Amniotic epithelial cell (primary cell): ENCODE measurements at places on chromosomes 3 and 15.

GRCh38 chr3:190081389-190081788 lies 39.3 kb downstream of the P3H2 start:
- DNase-seq = no peak

- DNase-seq = no peak
These were observed 57.1 kb upstream of the GK5 start for GRCh38 chr3:142282503-142282902.

GRCh38 chr3:14124223-14124614 lies 451 bp downstream of the CHCHD4 start:
- peak; percentile 51 for DNase-seq

- DNase-seq = peak; percentile 45
These were observed 23.4 kb upstream of the DYNC1LI1 start for GRCh38 chr3:32593903-32594525.

DNA sequence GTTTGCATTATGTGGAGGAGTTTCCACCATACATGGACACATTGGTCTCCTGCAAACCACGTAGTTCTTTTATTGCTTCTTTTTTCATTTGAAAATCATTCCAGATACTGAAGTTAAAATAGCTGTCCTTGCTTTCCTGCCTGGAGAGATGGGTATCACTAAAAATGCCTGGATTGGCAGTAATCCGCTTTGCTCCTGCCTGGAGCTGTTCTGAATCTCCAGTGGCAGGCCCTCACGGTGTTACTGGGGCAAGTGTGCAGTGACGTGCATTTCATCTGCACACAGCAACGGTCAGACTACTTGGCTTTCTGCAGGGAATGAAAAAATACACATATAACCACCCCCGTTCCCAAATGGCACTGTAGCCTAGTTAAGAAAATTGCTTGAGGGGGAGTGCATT lies 272.9 kb downstream of the IL5RA start:
- DNase-seq = no peak

DNA sequence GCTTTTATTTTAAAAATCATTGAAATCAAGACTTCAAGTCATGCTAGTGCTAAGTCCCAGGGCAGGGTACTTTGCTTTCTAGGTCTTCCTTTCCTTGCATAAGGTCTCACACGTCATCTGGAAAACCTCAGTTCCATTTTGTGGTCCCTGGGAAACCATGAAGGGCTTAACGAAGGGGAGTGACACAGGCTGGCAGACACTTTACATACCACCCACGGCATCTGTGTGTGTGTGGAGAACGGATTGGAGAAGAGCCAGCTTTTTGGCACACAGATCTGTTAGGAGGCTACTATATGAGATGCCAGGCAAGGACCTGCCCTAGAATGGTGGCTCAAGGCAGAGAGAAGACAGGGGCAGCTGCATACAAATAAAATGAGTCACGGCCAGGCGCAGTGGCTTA lies 107.5 kb upstream of the NSMCE3 start:
- no peak for DNase-seq

- DNase-seq = no peak
These were observed 58.2 kb downstream of the IL16 start for GRCh38 chr15:81254916-81255290.

- DNase-seq = no peak
These were observed 75.7 kb downstream of the TRIM69 start for GRCh38 chr15:44812029-44812517.

DNA sequence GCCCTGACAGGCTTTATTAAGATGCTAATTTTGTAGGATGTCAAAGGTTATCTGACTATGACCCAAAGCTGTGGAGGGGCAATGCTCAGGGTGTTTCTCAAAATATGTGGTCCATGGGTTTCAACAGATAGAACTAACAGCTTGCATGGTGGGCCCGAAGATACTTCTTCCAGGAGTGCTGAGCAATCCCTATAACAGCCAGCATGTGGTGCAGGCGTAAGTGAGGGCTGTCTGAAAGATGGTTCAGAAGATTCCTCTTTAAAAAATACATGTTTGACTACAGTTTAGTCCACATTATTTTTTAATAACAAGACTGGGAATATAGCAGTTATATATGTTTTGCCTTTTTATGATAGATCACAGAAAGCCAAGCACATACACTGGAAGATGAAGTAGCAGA lies 7.6 kb downstream of the SCG3 start:
- no peak for DNase-seq

GRCh38 chr3:60033901-60034453 lies 984.2 kb upstream of the CFAP20DC start:
- DNase-seq = no peak

DNA sequence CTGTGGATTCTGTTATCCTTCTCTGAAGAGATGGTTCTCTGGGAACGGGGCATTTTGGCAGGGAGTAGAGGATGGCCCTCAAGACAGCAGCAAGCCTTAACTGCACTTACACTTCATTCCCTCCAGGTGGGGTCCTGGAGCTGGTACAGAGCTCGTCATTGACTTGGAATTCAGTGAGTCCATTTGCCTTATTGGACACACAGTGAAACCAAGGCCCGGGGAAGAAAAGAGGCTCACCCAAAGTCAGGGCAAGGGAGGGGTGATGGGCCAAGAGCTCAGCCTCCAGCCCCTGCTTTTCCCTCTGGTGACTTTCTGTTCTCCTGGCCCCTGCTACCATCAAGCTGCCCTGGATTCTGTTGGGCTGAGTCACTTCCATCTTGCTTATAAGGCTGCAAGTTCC lies 125.6 kb downstream of the ETFA start:
- peak; percentile 74 for DNase-seq

GRCh38 chr15:62886431-62887071 lies 156.0 kb upstream of the TPM1 start:
- DNase-seq = no peak

DNA sequence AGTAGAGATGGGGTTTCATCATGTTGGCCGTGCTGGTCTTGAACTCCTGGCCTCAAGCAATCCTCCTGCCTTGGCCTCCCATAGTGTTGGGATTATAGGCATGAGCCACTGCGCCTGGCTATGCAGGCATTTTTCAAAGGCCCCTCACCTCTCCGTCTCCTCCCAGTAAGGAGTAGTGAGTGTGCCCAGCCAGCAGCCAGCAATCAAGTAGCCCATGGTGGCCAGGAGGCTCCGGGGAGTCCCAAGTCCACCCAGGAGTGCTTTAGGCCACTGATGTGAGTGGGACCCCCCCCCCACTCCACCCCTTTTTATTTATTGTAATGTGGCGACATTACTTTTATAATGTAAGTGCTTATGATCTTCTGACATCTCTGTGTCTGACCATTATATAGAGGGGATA lies 8.1 kb downstream of the ISG20 start:
- DNase-seq = no peak

GRCh38 chr3:190252080-190252479 lies 70.2 kb downstream of the CLDN1 start:
- DNase-seq = peak; percentile 96

- no peak for DNase-seq
These were observed 241.7 kb downstream of the FEZF2 start for GRCh38 chr3:62131620-62132019.
